ENCODE measurements at places on chromosomes 11 and 22.

DNA sequence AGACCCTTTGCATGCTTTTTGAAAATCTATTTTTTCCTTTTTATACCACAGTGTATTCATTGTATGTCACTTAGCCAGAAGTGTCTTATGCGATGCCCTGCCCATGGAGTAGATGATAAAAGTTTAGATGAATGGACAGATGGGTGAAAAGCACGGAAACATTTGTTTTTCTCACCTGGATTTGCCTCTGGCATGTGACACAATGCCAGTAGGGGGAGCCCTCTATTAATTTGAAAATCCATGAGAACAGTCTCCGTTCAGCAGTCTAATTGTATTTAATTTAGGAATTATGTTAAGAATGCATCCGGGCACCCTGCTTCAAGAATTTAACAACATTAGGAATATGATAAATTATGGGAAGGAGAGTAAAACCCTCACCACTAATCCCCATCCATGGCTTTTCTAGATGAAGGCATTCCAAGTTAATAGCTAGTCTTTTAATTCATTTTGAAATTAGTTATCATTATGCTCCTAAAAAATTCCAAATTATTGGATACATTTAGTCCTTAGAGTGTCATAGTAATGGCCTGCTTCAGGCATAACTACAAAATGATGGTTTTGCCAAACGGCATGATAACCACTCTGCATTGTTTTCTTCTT lies 55.3 kb upstream of the ALKBH3 start:
- DNase-seq = no peak

DNA sequence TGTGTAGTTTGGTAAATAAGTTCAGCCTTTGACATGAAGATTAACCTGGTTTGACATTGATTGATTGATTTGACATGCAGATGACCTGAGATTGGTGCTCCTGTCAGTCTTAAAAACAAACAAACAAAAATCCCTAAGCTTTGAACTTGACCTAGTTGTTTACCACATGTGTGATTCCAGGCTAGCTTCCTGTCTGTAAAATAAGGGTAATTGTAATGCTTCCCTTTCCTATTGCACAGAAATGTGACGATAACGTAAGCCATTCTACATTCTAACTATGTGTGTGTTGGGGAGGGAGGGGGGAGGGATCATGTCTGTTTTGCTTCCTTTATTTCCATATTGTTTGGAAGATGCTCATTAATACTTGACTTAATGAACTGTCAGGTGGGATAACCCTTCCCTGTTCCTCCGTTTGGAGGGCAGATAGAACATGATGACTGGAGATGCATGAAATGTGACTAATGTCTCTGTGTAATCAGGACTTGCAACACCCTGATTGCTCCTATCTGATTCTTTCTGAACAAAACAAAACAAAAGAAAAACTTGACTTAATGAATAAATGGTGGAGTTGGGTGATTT lies 106.1 kb upstream of the CLMP start:
- no peak for DNase-seq

GRCh38 chr11:122115524-122116379 lies at the start of gene BLID:
TSS of gene BLID (minus strand) at chr11:122116215. CDS start at chr11:122115922, 293 bp downstream.
- no peak for DNase-seq

DNA sequence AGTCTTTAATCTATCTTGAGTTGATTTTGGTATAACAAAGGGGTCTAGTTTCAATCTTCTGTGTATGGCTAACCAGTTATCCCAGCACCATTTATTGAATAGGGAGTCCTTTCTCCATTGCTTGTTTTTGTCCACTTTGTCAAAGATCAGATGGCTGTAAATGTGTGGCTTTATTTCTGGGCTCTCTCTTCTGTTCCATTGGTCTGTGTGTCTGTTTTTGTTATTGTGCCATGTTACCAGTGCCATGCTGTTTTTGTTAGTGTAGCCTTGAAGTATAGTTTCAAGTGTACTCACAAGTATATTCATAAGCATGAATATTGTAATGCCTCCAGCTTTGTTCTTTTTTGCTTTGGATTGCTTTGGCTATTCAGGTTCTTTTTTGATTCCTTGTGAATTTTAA lies 159.6 kb downstream of the TBC1D22A start:
- DNase-seq = no peak

DNA sequence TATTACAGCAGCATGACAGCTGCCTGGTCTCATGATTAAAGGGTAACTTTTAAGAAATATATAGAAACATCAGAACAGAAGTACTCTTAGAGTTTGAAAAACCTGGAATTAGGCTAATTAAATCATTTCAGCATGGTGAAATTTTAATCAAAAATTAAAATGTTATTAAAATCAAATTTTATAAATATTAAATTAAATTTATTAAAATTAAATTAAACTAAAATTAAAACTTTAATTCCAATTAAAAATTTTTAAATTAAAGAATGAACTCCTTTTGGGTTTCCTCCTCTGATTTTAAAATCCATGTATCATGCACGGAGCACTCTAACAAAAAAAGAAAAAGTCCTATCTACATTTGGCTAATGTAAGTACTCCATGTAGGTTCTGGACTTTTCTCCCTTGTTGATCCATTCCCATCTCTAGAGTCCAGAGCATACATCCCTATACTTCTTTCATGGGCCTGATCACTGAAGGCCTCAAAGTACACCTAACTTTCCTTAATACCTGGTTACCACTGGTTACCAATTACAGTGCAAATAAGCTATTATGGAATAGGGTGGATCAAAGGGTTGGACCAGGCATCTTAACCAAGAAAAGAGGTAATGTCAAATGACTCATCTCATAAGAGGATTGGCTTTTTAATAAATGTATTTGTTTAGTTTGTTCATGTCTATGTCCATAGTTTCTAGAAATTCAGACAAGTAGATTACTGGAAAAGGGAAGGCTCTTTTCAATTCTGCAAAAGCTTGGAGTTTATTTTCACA lies 48.4 kb upstream of the MUC15 start:
- DNase-seq = no peak

GRCh38 chr11:44223238-44223637 lies 86.7 kb downstream of the ALX4 start:
- no peak for DNase-seq

GRCh38 chr22:49209452-49210195 lies 618.0 kb downstream of the BRD1 start:
- peak; percentile 39 for DNase-seq

DNA sequence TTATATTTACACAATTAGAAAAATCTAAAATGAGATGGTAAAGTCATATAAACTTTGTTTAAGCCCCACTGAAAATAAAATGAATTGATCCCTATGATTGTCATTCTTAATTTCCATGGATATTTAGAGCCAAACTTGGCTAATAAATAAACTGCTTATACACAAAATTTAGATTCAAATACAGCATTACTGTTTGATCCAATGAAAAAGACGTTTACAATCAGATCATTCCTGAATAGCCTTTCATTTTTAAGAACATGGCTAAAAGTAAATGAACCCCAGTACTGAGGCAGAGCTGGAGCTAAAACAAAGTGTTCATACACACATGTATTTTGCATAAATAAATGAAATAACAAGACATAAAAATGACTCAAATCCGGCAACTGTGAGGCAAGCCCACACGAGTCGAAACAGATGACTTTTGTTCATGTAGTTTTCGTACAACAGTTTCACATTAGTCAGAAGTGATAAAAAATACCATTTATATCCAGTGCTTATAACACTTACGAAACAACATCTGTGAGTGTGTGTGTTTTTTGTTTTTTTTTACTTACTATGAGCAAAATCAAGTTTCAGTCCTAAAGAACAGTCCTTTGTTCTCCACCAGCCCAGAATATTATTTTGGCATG lies 386.5 kb downstream of the SOX6 start:
- DNase-seq = no peak
